GM12864 (cell line): ENCODE measurements at places on chromosomes 1 and 21.

DNA sequence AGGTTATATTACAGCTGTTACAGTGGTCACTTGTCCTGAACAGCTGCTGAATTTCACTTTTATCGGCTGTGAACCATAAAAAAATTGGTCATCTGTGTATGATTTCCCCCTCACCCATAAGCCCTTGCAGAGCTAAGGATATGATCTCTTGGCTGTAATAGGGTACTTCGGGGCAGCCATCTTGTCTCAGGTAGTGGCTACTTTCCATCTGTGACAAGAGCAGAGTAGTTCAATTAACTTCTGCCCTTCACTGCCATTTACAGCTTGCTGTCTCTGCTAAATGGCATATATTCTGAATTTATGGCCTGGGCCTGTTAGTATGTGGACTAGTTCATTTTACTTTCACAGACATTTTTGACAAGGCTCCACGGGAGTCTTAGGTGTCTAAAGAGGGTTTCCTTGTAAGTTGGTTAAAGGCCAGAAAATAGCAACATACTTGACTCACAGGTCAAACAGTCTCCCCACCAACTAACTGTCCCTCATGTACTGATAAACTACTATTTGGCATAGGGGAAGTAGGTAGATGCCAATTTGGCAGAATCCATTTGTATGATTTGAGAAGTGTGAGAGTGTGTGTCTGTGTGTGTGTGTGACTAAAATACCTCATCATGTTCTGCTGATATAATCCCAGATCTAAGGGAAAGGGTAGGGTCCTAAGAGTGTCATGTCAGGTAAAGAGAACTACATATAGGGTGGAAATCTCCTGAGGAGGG lies 151.6 kb downstream of the KCTD3 start:
- DNase-seq = no peak

GRCh38 chr1:206029484-206029883 lies 5.8 kb upstream of the CTSE start:
- no peak for DNase-seq

GRCh38 chr1:88731475-88732269 lies 47.6 kb downstream of the PKN2 start:
- DNase-seq = no peak

GRCh38 chr1:206971029-206971655 lies 882 bp upstream of the FCAMR start:
- peak; percentile 51 for DNase-seq

- peak; percentile 79 for DNase-seq
Observed at GRCh38 chr1:39269791-39270342, 65.4 kb downstream of the MACF1 start.

GRCh38 chr1:42312576-42313212 lies 22.3 kb downstream of the FOXJ3 start:
- no peak for DNase-seq

GRCh38 chr1:17581389-17582123 lies 42.1 kb downstream of the ARHGEF10L start:
- DNase-seq = no peak

GRCh38 chr1:206469933-206470691 lies at the start of gene IKBKE:
Gene IKBKE (plus strand): TSS chr1:206470476. CDS start chr1:206473228, 2,752 bp downstream.
- peak; percentile 58 for DNase-seq

DNA sequence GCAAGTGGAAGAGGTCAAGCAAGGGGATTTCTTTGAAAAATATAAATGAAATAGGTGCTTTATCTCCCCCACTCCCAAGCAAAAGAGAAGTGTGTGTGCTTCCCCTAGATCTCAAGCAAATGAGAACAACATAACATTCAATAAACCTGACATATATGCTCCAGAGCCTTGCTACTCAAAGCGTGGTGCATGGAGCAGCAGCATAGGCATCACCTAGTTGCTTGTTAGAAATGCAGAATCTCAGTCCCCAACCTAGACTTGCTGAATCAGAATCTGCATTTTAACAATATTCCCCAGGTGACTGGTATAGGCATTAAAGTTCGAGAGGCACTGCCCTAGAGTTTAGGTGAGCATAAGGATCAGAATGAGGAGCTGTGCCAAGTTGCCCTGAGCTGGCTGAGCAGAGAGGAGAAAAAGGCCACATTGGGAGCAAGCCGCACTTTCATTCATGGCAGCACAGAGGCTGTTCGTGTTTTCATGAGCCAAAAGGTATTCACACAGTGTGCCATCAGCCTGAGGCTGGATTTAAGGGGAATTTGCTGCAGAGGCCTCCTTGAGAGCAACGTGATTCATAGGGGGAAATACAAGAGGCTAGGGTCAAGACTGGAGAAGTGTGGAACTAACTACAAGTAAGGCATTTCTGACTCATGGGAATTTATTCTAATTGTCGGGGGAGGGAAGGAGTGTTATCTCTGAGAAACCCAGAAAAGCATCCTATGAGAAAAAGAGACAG lies 14.3 kb upstream of the LPAR3 start:
- DNase-seq = no peak

DNA sequence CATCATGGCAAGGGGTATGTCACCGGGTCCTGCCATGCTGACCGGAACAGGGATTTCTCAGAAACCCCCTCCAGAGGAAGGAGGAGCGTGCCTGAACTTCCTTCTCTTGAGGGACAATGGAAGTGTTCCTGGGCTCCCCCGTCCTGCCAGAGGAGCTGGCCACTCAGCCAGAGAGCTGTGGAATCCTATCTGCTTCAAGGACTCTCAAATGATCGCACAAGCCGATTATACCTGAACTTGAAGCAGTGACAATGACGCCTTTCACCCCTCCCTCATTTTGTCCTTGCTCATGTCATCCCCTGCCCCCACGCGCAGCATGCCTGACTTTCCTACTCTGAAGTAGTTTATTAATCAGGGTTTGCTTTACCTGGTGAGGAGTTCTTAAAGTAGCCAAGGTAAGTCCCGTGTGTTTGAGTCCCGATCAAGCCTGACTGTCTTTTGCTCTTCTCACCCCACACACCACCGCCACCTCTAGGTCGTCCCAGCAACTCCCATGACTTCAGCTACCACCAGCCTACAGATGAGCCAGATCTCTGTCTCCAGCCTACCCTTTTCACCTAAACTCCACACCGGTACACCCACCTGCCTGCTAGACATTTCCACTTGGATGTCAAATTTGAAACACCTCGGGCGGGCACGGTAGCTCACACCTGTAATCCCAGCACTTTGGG lies 25.0 kb upstream of the PRELP start:
- no peak for DNase-seq

DNA sequence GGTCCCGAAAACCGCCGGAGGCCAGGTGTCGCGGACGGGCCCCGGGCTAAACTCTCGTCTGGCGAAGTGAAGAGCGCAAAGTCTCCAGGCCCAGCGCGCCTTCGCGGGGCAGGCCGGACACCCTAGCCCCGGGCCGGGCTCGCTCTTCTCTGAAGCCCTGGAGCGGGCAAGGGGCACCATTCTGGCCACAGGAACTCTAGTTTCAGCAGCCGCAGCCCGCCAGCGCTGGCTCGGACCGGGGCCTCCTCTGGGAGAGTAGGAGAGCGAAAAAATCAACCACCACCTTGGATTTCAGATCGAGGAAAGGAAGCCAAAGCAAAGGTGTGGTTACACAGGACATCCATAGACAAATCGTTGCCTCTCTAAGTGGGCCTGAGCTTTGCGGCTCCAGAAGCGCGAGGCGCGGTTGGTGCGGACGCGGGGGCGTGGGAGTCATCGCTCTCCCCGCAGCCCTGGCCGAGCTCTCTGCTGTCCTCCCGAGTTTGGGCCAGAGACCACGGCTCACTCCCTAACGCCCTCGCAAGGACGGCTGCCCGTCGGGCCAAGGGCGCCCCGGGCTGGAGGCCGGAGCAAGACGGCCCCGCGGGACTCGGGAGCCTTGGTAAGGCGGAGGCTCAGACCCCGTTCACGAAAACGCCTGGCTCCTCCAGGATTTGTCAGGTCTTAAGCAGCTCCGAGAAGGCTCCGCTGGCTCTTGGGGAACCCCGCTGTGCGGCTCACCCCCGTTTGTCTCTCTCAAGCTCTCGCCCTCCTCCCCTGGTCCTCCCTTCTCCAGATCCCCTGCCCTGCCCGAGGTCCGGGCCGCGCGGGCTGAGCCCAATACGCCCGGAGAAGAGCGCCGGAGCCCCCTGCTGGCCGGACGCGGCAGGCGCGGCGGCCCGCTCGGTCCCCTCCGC lies 132.9 kb upstream of the DPYD start:
- no peak for DNase-seq

DNA sequence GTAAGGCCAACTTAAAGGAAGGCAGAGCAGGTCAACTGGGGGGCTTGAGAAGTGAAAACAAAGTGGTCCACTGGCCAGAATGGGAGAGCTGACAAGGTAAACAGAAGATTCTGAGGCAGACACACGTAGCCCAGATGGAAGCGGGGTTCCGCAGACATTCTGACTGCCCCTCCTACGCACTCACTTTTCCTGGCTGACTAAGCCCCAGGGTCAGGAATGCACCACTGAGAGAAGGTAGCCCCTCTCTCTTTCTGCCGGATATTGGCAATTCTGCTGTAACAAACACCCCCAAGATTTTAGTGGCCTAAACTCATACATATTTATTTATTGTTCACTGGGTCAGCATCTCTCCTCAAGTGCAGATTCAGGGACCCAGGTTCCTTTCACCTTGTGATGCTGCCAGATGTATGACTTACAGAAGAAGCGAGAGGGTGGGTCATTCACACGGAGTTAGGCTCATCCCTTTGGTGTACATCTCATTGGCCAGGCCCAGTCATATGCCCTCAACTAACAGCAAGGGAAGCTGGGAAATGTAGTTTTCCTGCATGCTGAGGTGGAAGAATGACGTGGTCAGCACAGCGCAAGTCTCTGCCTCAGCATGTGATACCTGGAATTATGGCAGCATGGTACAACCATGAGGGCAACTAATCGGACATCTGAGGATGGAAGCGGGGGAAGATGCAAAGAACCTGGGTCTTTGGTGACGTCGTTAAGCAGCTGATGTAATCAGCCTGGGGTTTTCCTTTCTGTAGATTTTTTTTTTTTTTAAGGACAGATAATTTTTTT lies 43.4 kb upstream of the MRPS6 start:
- DNase-seq = peak; percentile 61

GRCh38 chr1:172827301-172827700 lies 168.4 kb downstream of the FASLG start:
- DNase-seq = no peak

- no peak for DNase-seq
Observed at GRCh38 chr1:224582041-224582440, 34.1 kb upstream of the CNIH3 start.

DNA sequence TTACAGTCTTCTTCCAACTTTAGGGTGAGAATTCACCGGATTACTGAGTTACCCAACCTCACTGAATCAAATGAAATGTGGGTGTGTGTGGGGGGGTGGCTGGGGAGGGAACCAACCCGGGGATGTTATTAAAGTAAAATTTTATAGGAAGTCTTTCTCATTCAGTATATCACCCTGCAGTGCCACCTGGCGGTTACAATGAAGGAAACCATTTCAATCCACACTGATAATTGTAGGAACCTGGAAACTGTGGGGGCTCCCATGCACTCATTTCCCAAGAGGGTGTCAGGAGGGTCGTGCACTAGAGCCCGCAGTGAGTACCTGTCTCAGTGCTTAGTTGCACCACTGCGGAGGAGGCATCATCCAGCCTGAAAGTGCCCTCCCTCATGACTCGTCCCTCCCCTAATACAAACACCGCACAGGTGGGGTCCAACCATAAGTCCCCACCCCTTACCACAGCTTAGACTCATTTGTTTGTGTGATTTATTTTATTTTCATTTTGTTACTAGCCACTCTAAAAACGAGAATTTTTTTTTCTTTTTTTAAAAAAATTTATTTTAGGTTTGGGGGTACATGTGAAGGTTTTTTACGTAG lies 29.1 kb upstream of the IGSF5 start:
- no peak for DNase-seq

DNA sequence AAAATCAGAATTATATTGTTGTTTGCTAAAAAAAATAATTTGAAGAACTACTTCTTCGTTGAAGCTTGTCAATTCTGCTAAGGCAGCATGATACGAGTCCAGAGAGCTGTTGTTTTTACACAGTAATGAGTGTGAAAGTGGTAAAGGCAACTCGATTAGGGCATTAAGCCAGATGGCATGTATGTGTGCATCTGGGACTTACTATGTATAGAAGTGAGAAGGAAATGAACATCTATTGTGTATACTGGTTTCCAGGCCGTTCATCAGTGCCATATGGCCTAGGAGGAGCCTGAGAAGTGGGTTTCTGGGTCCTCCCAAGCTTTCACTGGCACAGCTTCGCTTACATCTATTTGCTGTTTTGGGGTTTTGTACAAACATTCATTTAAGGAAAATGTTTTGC lies 5.7 kb downstream of the CTPS1 start:
- DNase-seq = no peak

GRCh38 chr1:66476774-66477173 lies 57.2 kb upstream of the SGIP1 start:
- DNase-seq = no peak

GRCh38 chr1:207009945-207010344 lies 22.6 kb downstream of the C1orf116 start:
- DNase-seq = no peak

DNA sequence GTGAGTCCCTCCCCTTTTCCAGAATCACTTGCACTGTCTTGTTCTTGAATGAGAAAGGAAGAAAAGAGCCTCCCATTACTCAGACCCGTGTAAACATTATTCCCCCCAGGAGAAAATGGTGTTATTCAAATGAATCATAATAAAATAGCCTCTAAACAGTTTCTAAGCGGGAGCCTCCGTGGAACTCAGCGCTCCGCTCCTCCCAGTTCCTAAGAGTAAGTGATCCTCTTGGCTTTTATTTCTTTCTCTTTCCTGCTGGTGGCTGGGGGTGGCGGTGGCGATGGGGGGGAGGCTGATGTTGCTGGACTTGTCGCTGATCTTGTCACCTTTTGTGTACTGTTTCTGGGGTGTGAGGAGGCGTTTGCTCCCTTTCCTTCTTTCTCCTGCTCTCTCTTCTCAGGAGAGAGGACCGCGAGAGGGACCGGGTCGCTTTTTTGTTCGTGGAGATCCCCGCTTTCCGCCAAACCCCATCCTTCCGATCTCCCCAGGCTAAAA lies 781 bp downstream of the PROX1 start:
- no peak for DNase-seq

DNA sequence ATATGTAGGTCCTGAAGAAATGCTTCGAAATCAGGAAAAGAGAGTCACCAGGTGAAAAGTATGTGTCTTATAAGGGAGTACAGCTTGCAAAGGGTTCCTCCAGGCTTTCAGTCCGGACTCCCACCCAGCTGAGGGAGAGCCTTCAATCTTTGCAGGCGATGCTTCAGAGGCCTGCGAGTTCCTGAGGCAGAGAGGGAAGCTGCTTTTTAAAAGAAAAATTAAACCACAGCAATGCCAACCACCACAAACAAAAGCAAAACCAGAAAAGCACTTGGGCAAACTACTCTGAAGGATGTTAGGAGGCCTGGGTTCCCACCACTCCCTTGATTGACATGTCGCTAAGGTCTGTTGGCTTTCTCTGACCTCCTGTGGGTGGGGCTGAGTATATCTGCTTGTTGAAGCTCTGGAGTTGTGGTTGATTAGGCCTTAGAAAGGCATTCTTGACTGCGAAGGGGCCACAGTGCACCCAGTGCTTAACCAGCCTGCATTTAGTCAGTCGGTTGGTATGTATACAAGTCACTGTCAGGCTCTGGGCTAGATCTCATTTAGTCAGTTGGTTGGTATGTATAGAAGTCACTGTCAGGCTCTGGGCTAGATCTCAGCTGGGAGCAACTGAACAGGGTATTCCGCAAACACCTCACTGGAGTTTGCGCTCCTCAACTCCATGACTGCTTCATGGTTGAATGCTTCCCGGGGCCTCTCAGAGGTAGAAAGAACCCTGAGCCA lies 1.2 kb downstream of the NIPAL3 start:
- peak; percentile 49 for DNase-seq
